ENCODE measurements at places on chromosomes 4 and X.

DNA sequence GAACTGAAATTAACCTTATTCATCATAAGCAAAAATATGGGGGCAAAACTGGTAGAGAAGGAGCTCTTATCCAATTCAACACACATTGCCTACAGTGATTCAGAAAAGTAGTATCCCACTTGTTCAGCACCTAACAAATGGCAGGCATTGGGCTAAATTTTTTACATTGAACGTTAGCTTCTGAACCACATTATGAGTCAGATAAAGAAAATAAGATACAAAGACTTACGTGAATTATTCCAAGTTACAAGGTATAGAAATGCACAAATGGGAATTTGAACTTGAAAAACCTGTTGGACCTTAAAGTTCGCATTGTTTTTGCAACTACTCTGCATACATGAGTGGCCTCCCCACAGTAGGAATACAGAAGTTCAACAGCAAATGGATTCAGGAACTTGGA, 210.6 kb downstream of the LDB2 start:
- DNase-seq = no peak

DNA sequence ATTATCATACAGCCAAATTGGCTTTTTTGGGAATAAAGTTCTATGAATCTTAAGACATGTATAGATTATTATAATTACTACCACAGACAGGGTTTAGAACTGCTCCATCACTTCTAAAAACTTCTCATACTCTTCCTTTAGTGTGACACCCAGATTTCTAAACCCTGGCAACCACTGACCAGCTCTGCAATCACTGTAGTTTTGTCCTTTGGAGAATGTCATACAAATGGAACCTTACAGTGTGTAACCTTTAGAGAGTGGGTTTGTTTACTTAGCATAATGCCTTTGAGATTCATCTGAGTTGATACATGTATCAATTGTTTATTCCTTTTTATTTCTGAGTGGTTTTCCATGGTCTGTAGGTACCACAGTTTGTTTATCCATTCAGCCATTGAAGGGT, 95.0 kb downstream of the TMEM164 start:
- DNase-seq = no peak

- DNase-seq = no peak
These were observed 6.8 kb upstream of the OCIAD2 start for GRCh38 chr4:48913346-48913745.

GRCh38 chrX:47193475-47194193, at the start of gene UBA1:
Gene UBA1, plus strand, starts transcription at chrX:47193829. Its CDS starts 4,974 bp downstream, at chrX:47198803.
- peak; percentile 98 for DNase-seq

- no peak for DNase-seq
These were observed 35.6 kb upstream of the STX18 start for GRCh38 chr4:4577359-4577875.
